CD4-positive, alpha-beta T cell treated with Interleukin-2 at 100 ng/mL for 4 hours (primary cell): ENCODE measurements at places on chromosomes 7 and 10.

GRCh38 chr7:116171094-116171493 lies 39.2 kb upstream of the TES start:
- no peak for DNase-seq

- no peak for DNase-seq
Measured at GRCh38 chr10:101224910-101225823, 4.1 kb downstream of the LBX1 start.

- DNase-seq, result no peak
Measured at GRCh38 chr7:121153995-121154394, 165.5 kb downstream of the CPED1 start.

- no peak for DNase-seq
Measured at GRCh38 chr10:615583-616152, 73.8 kb downstream of the DIP2C start.

DNA sequence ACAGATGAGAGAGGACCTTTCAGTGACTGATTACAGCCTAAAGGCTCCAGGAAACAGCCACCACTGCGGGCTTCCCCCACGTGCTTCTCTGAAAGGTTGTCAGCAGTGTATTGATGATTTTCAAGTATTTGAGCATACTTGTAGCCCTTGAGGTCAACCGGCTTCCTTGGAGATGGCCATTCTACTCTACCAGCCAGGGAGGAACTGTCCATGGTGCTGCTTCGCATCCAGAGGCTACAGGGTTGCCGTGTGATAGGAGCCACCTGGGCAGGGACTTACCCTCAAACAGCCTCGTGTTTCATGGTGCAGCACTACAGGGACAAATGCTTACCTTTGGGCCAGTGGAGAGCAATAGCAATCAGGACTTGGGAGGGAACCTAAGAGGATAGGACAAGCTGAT lies 179.5 kb downstream of the DPP6 start:
- no peak for DNase-seq
